ENCODE measurements at places on chromosomes 3 and 15. TPM values are rescaled to one million over a fixed set of nuclear protein-coding genes. Genes with fewer than 3 reads are reported as not detected.

DNA sequence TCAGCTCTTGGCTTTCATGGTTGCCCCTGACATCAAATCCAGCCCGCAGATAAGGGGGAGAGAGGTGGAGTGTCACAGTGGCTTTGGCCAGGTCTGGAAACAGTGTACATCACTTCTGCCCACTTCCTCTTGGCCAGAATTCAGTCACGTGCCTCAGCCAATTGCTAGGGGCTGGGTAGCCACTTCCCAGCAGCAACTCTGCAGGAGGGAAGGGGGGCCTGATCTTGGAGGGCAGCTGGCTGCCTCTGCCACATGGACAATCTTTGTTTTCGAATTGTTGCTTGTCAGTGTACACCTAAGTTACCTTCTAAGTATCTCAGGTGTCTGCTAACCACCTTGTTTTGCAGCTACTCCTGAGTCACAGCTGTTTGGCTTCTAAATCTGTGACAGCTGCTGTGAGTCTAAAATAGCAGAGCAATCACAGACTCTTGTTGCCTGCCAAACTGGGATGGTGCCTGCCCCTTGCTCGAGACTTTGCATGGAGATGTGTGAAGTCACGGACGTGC, 41.0 kb upstream of the LIMD1 start:
- H3K27ac ChIP-seq: no peak overlapping the region
- DNase-seq: no peak
- no peaks in the 10 kb centered on the region for H3K36me3 ChIP-seq
- no peak overlapping the region for H3K4me3 ChIP-seq
- peaks cover 23% of the 10 kb centered on the region for H3K4me1 ChIP-seq

- DNase-seq: no peak
- H3K27ac ChIP-seq: peak overlapping the region; percentile 39
- H3K27me3 ChIP-seq: peaks cover 2% of the 10 kb centered on the region
- H3K4me3 ChIP-seq: peak overlapping the region; percentile 18
- H3K36me3 ChIP-seq: peaks cover 3% of the 10 kb centered on the region
- H3K4me1 ChIP-seq: peaks cover 11% of the 10 kb centered on the region
Observed at GRCh38 chr3:179181993-179182551, 33.9 kb downstream of the PIK3CA start.

- H3K36me3 ChIP-seq: peaks cover 91% of the 10 kb centered on the region
- peaks cover 82% of the 10 kb centered on the region for H3K4me1 ChIP-seq
- peak overlapping the region; percentile 94 for H3K27ac ChIP-seq
- H3K4me3 ChIP-seq: peak overlapping the region; percentile 68
- DNase-seq: no peak
- H3K27me3 ChIP-seq: no peaks in the 10 kb centered on the region
Observed at GRCh38 chr3:5197022-5197421, 9.5 kb downstream of the EDEM1 start.

Gene NANOGP8
- not detected for total RNA-seq

- no peaks in the 10 kb centered on the region for H3K36me3 ChIP-seq
- no peak for DNase-seq
- H3K27me3 ChIP-seq: peaks cover 10% of the 10 kb centered on the region
- no peak overlapping the region for H3K4me3 ChIP-seq
- H3K4me1 ChIP-seq: no peaks in the 10 kb centered on the region
- no peak overlapping the region for H3K27ac ChIP-seq
Observed at GRCh38 chr3:138125548-138126221, 6.5 kb downstream of the A4GNT start.

DNA sequence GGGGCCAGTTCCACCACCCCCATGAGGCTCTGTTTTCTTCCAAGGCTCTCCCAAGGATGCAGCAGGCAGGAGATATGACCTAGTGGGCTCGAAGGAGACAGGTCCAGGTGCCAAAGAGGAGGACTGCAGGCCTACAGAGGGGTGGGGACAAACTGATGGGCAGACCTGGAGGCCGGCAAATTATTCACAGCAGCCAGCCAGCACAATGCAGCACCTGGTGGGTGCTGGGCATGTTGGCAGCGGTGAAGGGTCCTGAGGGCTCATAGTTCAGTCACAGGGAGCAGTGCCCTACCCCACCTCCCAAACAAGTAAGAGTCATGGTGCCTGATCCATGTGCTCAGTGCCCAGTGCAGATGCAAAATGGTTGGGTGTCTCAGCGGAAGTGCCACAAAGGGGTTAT, 171.7 kb downstream of the ABHD5 start:
- no peaks in the 10 kb centered on the region for H3K36me3 ChIP-seq
- peaks cover 10% of the 10 kb centered on the region for H3K27me3 ChIP-seq
- no peak for DNase-seq
- no peaks in the 10 kb centered on the region for H3K4me1 ChIP-seq

DNA sequence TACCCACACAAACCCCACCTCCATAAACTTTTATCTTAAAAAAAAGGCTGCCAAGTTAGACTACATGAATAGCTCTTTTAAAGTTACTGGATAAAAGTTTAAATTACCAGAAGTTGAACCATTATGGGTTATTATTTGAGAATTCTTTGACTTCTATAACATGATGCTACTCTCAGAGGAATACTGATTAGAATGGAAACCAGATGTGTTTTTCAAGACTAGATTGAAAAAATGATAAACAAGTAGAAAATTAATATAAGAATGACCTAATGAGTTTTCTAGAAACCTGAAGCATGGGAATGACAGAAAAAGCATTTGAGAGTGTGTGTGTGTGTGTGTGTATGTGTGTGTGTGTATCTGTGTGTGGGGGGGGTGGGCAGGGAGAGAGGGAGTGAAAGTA, 12.4 kb upstream of the FGF7 start:
- H3K36me3 ChIP-seq: no peaks in the 10 kb centered on the region
- H3K4me1 ChIP-seq: no peaks in the 10 kb centered on the region
- H3K4me3 ChIP-seq: no peak overlapping the region
- no peak for DNase-seq
- no peak overlapping the region for H3K27ac ChIP-seq
- peaks cover 22% of the 10 kb centered on the region for H3K27me3 ChIP-seq

DNA sequence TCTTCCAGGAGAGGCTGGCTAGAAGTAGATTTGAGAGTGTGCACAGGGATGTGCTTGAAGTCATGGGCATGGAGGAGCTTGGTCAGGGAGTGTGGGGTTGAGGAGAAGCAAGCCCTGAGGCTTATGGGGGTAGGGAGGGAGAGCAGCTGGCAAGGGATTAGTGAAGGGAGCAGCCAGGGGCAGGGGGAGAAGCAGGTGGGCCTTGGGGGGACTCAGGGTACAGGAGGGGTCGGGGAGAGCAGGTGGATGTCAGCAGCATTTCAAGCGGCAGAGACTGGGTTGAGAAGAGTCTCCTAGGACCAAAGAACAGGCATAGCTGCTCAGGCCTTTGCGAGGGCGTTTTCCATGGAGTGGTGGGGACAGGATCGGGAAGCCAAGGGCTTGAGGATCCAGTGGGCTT, 3.4 kb upstream of the LMAN1L start:
- H3K36me3 ChIP-seq: peaks cover 5% of the 10 kb centered on the region
- no peak for DNase-seq
- no peak overlapping the region for H3K27ac ChIP-seq
- H3K27me3 ChIP-seq: peaks cover 2% of the 10 kb centered on the region
- no peak overlapping the region for H3K4me3 ChIP-seq

Gene CPLX3
- 0.16 TPM for total RNA-seq

Gene LIPC
- 1.7 TPM for total RNA-seq

GRCh38 chr15:77515613-77516012, 94.9 kb downstream of the HMG20A start:
- H3K4me3 ChIP-seq: no peak overlapping the region
- no peak for DNase-seq
- peaks cover 2% of the 10 kb centered on the region for H3K27me3 ChIP-seq
- H3K27ac ChIP-seq: no peak overlapping the region
- H3K4me1 ChIP-seq: no peaks in the 10 kb centered on the region
- H3K36me3 ChIP-seq: no peaks in the 10 kb centered on the region

GRCh38 chr3:105780107-105780506, 88.7 kb downstream of the CBLB start:
- no peaks in the 10 kb centered on the region for H3K27me3 ChIP-seq
- H3K4me1 ChIP-seq: peaks cover 40% of the 10 kb centered on the region
- H3K36me3 ChIP-seq: peaks cover 64% of the 10 kb centered on the region
- DNase-seq: no peak
- no peak overlapping the region for H3K27ac ChIP-seq

Gene HHLA2
- total RNA-seq: 0.51 TPM

- no peak overlapping the region for H3K27ac ChIP-seq
- H3K4me1 ChIP-seq: peaks cover 1% of the 10 kb centered on the region
- no peaks in the 10 kb centered on the region for H3K36me3 ChIP-seq
Observed at GRCh38 chr3:49133226-49133951, 539 bp upstream of the LAMB2 start.

- no peak overlapping the region for H3K4me3 ChIP-seq
- no peaks in the 10 kb centered on the region for H3K36me3 ChIP-seq
- H3K4me1 ChIP-seq: peaks cover 4% of the 10 kb centered on the region
- H3K27ac ChIP-seq: no peak overlapping the region
- DNase-seq: no peak
Observed at GRCh38 chr3:43415088-43415487, 128.7 kb downstream of the SNRK start.

DNA sequence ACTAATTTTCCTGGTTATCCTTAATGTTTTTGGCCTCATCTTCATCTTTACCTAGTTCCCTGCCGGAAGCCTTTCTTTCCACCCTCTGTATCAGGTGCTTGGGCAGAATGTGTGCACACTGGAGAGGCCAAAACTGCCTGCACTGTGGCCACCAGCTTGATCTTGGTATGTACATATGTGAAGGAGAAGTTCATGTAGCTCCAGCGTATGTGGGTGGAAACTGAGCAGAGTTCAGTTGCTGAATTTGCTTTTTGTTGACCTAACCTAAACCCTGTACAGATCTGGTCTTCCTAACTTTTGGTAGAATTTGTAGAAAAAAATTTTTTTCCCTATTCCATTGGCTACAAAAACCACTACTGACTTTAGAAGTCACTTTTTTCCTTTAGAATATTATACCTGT, 65.9 kb upstream of the IGSF10 start:
- DNase-seq: no peak
- no peaks in the 10 kb centered on the region for H3K36me3 ChIP-seq
- H3K27ac ChIP-seq: no peak overlapping the region
- H3K4me1 ChIP-seq: no peaks in the 10 kb centered on the region
- H3K27me3 ChIP-seq: no peaks in the 10 kb centered on the region

DNA sequence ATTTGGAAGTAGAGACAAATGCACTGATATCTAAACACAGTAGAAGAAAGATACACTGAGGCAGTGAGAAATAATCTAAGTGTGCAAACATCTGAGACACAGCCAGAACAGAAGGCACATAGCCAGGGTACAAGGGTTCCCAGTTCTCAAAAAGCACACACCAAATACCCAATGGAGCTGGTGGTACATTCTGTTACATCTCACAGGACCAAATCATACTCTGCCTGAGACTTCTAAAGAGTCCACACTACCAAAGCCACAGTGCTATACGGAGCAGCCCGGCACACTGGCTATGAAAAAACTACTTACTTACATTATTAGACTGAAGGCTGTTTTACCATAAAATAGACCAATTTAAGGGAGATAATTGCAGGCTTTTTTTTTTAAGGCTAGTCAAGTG, 19.3 kb downstream of the CLPX start:
- H3K27ac ChIP-seq: no peak overlapping the region
- no peaks in the 10 kb centered on the region for H3K27me3 ChIP-seq
- no peak overlapping the region for H3K4me3 ChIP-seq
- peaks cover under 1% of the 10 kb centered on the region for H3K4me1 ChIP-seq
- H3K36me3 ChIP-seq: peaks cover 32% of the 10 kb centered on the region

Gene PRSS50
- not detected for total RNA-seq

DNA sequence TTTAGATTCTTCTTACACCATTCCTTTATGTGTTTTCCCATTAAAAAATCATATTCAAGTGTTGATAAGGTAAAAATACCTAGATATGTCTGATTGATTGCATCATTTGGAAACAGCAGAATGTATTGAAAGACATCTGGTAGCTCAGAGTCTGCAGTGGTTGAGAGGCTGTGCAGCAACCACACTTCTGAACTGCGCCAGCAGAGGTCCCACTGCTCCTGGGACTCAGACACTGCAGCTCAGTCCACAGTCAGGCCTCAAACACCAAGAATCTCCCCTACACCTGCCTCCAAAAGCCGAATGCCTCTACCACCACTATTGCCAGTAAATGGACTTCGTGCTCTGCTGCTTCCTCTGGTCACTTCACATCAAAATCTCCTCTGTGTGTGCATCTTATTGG, 176.9 kb upstream of the LMCD1 start:
- H3K4me3 ChIP-seq: no peak overlapping the region
- no peaks in the 10 kb centered on the region for H3K36me3 ChIP-seq
- H3K4me1 ChIP-seq: no peaks in the 10 kb centered on the region
- no peak overlapping the region for H3K27ac ChIP-seq

Gene CATSPER2
- 9.8 TPM for total RNA-seq

DNA sequence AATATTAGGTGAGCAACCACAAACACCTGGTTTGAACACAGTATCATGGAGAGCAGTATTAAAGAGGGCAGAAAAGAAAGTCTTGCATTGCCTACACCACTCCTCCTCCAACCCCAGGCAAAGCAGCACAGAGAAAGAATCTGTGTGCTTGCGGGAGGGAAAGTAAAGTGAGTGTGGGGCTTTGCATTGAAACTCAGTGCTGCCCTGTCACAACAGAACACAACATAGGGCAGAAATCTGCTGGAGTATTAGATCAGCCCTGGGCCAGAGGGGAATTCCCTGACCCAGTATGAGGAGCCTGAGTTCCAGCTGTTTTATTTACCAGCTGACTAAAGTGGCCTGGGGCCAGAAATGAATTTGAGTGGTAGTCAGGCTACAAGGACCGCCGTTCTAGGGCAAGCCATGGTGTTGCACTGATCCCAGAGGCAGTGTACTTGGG, 75.5 kb downstream of the SPATA16 start:
- H3K4me1 ChIP-seq: no peaks in the 10 kb centered on the region
- H3K36me3 ChIP-seq: no peaks in the 10 kb centered on the region
- DNase-seq: no peak
- no peak overlapping the region for H3K4me3 ChIP-seq
- H3K27ac ChIP-seq: no peak overlapping the region

DNA sequence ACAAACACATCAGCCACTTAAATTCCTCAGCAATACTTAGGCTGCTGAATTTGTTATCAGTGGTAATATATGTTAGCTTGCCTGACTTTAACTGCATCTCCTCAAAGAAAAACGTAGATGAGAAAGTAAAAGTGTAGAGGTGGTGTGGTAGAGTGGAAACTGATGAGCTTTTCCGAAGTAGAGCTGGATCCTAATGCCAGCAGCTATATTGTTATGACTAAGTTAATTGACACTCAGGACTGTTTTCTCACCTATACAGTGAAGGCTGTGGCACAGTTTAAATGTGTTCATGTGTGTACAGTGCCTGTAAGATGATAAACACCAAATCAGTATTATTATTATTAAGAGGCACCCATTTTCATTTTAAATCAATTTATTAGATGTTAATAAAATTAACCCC, 174.9 kb downstream of the TNIK start:
- no peaks in the 10 kb centered on the region for H3K27me3 ChIP-seq
- no peak for DNase-seq
- H3K4me1 ChIP-seq: peaks cover 70% of the 10 kb centered on the region
- no peak overlapping the region for H3K4me3 ChIP-seq

Gene ARHGAP31
- total RNA-seq: 13.2 TPM

Gene GP9
- total RNA-seq: not detected

All from activated T-helper 2 cell treated with anti-CD3 and anti-CD28 coated beads, Interferon-gamma antibody, Interleukin-2, Interleukin-4, amounts not matched to agents 10 μg/mL and 5 μg/mL and 100 μg/mL, durations not matched to agents 14 hours and 24 hours and 36 hours (primary cell).